AG08396 (cell line): ENCODE measurements at places on chromosomes 4 and X.

DNA sequence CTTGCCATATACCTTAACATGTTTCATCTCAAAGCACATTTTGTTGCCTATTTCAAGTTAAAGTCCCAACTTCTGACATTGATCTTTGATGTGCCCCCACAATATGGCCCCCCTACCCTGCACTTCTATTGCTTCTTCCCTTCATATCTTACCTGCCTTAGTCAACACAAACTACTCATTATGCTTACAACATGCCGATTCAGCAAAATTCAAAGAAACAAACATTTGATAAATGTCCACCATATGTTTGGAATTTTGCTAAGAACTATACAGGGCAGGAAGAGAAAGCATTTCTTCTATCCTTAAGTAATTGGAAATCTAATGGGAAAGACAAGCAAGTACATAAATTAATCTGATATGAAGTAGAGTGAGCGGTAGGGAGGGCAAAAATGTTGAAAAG, 25.6 kb downstream of the NAA11 start:
- DNase-seq, result no peak

DNA sequence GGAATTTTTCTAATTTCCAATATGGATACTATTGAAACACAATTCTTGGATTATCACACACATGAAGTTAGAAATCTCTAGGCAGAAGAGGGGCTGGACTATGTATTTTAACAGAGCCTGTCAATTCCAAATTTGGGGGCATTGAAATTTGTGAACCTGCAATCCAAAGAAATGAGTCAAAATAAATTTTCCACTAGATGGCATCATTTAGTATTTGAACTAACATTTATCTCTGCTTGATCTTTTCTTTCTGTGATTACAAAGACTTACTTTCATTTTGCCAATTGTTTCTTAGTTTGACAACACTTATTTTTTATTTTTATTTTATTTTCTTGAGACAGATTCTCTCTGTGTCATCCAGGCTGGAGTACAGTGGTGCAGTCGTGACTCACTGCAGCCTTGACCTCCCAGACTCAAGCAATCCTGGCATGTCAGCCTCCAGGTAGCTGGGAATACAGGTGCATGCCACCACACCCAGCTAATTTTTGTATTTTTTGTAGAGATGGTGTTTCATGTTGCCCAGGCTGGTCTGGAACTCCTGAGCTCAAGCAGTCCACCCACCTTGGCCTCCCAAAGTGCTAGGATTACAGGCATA, 2.7 kb upstream of the PYURF start:
- no peak for DNase-seq

- DNase-seq, result no peak
These were observed 90.5 kb downstream of the ELOVL6 start for GRCh38 chr4:110107866-110108265.

DNA sequence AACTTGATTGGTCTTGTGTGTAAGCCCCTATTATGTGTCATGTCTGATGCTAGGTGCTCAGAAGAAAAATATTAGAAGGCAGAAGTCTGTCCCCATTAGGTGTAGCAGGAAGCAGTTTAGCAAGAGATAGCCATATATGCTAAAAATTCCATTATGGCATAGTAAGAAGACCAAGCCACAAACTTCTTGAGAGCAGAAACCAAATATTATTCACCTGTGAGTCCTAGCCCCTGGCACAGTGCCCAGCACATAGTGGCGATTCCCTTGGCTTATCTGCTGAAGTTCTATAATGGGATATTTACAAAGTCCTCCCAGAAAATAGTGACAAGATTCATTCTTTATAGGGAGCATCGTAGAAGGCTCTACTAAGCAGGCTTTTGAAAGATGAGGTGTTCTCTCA, 174.4 kb downstream of the RAB28 start:
- no peak for DNase-seq

- peak; percentile 72 for DNase-seq
These were observed 106.2 kb upstream of the RAPGEF2 start for GRCh38 chr4:158996669-158997074.

DNA sequence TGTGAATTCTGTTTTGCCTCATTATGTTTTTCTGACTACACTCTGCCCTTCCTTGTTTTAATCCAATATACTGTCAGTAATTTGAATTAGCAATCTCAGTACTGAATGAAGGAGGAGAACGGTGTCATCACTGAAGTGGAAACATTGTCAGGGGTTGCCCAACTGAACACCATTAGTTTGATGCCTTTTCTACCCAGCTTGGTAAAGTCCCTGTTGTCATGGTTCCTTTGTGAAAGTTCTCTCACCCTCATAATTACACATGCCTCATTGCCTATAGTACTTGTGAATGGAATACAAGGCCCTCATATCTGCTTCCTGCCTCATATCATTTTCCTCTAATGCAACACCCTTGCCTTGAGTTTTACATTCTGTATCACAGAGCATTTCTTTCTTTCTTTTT, 76.9 kb downstream of the RRAGB start:
- no peak for DNase-seq

DNA sequence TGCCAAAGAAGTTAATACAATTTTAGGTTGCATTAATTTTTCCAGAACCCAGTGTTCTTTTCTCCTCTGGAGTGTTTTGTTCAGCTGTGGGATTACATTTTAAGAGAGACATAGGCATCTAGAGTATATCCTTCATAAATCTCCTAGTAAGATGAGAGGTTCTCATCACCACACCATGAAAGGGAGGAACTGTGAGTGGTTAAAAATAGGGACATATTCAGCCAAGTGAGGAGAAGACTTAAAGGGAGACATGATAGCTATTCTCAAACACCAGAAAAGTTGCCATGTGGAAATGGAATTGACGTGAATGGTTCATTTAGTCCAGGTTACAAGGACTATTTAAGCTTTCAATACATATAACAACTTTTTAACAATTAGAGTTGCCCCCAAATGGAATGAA, 6.5 kb upstream of the MRPL1 start:
- DNase-seq, result no peak

GRCh38 chr4:97892592-97893266, 250.5 kb downstream of the STPG2 start:
- no peak for DNase-seq

GRCh38 chr4:14827111-14827510, 175.2 kb upstream of the CPEB2 start:
- no peak for DNase-seq

DNA sequence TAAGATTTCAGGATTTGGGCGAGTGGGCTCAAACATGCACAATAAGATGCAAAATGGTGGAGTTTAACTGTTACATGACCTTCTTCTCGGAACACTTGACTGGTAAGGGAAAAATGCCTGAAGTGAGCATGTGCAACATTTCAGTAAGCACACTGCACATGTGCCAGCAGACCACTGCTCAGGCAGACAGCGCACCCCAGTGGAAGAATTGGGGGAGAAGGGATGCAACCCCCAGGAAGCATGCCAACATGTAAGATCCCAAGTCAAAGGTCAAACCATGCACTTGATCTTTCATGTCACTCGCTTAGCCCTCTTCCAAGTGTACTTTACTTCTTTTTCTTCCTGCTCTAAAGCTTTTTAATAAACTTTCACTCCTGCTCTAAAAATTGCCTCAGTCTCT, 256.3 kb downstream of the CENPC start:
- no peak for DNase-seq

DNA sequence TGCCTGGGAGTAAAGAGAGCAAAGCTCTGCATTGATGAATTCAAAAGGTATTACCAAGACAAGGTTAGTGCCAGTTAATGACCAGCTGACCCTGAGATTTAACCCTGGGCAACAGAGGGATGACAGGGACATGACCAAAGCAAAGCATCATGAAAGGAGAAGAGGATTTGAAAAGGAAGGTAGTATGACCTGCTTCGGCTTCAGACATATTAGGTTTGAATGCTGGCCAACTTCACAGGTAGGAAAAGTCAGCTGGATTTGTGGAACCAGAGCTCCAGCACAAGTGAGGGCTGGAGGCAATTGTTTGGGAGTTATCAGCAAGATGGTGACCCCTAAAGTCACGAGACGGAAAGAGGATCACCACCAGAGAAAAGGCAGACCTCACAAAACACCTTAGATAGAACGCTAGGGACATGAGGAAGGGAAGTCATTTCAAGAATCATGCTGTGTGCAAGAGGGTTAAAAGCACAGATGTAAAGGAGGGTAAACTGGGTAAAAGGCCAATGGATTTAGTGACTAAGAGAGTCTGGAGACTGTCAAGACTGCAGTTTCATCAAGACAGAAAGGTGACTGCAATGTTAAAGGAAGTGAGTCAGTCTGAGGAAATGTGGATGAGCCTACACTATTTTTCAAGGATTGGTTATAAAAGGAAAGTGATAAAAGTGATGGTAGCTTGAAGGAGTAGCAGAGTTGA, 45.6 kb downstream of the SH3RF1 start:
- DNase-seq, result peak; percentile 46

DNA sequence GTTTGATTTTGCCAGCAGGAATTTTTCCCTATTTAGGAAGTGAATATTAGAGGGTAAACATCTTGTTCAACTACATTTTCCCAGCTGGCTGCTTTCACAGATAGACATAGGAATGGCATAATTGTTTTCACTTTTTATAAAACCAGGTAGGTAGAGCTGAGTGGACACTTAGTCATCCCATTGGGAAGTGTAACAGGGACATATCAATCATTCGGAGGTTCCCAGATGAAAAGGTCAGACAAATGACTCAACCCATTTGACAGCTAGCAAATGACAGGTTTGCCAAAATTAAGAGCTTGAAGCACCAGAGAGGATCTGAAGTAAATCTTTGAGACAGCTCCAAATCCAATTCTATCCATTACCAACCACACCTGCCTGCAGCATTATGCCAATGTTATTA, 205.3 kb downstream of the SLC39A8 start:
- DNase-seq, result no peak

DNA sequence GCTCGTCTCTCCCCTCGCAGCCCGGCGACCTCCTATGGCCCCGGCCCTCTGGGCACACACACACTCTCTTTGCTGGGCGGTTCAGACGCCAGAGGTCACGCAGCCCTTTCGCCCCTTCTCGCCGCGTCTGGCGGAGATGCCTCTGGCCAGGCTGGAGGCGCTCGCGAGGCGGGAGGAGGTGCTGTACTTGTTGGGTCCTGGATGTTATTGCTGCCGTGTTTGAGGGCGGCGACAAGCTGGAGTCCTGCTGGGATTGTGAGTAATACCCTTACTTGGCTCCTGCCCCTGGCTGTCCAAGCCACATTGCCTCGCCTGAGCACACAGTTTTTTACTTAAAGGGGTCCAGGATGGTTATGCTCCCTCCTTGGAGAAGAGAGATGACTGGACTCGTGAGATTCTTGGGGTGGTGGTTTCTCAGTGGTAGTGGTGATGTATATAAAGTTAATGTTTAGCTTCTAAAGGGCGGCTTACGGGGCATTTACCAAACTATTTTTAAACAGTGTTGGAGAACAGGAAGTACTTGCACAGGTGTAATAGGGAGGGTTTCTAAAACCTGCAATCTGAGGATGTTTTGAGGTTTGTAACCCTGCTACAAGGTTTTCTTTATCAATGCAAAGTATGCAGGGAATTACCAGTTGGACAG, 572 bp downstream of the USP53 start:
- peak; percentile 87 for DNase-seq

DNA sequence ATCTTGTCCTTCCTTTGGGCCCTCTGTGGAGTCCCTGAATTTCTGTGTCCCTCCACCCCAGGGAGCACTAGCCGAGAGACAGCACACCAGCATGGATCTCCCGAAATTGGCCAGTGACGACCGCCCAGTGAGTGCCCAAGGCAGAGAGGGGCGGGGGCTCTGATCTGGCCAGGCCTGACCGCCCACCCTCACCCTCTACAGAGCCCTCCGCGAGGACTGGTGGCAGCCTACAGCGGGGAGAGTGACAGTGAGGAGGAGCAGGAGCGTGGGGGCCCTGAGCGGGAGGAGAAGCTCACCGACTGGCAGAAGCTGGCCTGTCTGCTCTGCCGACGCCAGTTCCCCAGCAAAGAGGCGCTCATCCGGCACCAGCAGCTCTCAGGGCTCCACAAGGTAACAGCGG, 8.4 kb upstream of the UBA1 start:
- no peak for DNase-seq

- DNase-seq, result no peak
These were observed 41.0 kb downstream of the UGT2B28 start for GRCh38 chr4:69321153-69321729.

GRCh38 chr4:166252487-166253402, 379.7 kb downstream of the TLL1 start:
- no peak for DNase-seq

DNA sequence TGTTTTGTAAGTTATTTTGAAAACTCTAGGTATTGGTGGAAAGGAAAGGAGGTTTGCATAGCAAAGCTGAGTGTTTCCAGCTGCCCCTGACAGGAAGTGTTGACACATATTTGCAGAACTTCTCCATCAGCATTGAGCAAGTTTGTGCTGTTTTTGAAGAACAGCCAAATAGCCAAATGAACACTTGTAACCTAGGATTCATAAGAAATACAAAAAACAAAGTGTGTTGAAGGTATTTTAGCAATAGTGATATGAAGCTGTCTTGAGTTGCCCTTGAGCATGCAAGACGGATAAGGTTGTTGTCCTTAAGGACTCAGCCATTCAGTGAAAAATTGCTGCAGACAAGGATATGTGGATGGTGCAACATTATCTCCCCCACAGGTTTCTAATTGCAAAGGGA, 68.3 kb upstream of the PGM2 start:
- peak; percentile 8 for DNase-seq

DNA sequence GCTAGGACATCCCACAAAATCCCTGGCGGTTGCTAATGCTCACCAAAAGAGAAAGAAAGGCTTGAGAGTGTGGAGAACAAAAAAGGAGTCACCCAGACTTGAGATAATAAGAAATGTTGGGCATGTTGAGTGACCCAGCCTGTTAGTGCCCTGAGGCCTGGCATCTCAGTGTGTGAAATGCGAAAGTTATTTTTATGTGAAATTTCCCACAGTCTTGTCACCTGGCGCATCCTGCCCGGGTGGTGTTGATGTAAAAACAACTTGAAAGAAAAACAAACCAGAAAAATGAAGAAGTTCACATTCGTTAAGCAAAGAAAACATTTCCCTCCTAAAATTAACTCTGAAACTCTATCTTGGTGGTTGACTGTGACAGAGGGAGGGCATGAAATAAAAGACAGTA, 495.2 kb downstream of the MID1IP1 start:
- DNase-seq, result no peak

DNA sequence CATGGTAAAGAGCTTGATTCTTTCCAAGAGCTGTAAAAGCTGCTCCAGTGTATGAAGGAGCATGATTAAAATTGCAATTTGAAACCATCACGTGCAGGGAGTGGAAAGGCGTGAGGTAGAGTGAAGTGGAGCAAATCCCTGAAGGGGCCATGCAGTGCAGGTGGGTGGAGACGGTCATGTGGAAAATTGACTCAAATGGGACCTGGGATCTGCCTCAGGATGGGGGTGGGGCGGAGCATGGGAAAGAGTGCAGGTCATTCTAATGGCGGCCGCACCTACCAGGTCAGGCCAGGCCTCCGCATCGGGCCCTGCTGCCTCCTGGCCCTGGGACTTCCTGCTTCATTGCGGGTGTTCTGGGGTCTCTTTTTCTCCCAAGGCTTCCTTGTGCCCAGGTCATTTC, 25.3 kb upstream of the TRIM60 start:
- DNase-seq, result no peak

DNA sequence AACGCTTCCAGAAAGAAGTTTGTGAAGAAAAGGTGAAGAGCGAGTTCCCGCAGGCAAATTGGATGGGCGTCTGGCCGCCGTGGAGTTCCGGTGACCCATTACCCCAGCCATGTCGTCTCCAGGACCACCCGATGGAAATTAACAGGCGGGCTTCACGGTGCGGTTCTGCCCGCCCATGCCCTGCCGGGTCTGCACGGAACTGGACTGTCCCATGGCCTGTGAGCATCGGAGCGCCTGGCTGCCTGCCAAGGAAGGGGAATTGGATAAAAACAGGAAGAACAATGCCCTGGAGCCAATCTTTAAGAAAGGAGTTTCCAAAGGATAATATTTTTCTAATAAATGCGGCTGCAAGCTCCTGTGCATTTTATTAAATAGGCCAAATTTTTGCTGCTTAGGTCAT, 319.8 kb upstream of the SLC7A11 start:
- no peak for DNase-seq

- DNase-seq, result no peak
These were observed 148.6 kb downstream of the TLL1 start for GRCh38 chr4:166021617-166022016.
